Activated CD8-positive, alpha-beta memory T cell treated with anti-CD3 and anti-CD28 coated beads for 1 hour (primary cell): ENCODE measurements at places on chromosomes 16 and 17.

DNA sequence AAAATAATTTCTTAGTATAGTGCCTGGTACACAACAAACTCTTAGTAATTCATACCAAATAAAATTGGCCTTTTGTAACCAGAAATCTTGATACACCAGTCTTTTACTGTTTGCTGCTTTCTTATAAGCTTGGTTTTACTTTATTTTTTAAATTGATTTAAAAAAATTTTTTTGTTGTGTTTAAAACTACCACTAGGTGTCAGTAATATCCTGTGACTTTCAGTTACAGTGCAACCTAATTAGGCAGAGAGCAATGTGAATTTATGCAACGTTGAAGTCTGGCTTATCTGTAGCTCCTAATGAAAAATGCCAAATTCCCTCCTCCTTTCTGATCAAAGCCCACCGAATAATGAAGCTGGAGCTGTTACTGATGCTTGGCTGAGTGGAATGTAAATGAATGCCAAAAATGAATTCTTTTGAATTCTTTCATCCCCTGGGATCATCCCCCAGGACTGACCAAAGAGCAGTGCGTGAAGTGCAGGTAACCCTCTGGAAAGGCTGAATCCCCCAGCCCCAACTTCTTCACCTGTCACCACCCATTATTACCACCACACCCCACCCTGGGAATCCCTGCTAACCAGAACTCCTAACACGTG, 3.8 kb downstream of the ERCC4 start:
- DNase-seq = no peak

DNA sequence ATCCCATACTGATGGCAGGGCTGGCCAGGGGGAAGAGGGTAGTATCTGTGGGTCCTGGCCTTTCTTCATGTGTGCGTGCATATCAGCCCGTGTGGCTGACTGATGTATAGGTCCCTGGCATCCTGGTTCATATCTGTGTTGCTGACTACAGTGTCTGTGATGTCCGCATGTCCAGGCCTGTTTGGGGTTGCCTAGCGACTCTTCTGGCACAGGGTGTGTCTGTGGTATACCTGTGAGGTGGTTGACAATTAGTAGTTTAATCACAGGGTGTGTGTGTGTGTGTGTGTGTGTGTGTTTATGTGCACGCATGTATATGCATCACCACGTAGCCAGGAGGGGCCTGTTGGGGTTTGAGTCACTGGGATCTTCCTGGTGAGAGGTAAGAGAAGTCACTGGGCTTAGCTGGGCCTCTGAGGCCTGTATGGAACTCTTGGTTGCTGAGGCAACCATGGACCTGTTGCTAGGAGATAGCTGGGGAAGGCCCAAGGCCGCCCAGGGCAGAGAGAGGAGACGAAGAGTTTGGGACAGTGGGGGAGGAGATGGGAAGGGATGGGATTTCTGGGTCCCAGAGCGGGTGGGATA, 603 bp upstream of the TMEM95 start:
- no peak for DNase-seq

- no peak for DNase-seq
These were observed 133.0 kb upstream of the GSE1 start for GRCh38 chr16:85479972-85480726.

DNA sequence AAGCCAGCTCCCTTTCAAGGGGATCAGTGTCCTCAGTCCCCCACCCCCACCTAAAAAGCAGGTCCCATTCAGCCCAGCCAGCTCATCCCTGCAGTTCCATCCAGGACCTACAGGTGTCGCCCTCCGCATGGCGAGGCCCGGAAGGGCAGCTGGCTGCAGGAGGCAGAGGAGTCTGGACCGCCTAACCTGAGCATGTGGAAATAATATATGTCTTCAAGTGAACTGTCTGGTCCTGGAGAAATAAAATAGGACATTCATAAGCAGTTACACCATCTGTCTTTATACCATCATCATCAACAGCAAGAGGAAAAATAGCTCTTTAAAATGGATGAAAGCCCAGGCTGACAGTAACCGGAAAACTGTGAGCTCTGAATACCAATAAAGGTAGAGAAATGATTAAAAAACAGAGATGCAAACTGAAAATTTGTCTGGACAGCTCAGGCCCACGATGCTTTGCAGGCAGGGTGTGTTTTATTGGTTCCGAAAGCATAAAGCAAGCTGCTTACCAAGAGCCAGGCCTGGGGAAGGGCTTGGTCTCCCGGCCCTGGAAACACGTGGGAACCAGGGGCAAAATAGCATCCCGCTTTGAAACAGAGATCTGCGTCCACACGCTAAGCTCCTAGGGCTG, 215.2 kb downstream of the ZFHX3 start:
- DNase-seq = peak; percentile 48

DNA sequence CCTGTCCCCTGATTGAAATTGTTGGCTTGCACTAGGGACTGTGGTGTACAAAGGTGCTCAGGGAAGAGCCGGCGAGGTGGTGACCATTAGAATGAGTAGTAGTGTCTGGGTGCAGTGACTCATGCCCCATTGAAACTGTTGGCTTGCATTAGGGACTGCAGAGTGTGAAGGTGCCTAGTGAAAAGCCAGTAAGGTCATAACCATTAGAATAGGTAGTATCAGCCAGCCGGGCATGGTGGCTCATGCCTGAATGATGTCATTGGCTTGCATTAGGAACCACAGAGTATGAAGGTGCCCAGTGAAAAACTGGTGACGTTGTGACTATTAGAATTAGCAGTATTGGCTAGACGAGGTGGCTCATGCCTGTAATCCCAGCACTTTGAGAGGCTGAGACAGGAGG, 78.9 kb downstream of the ABCC6 start:
- no peak for DNase-seq

DNA sequence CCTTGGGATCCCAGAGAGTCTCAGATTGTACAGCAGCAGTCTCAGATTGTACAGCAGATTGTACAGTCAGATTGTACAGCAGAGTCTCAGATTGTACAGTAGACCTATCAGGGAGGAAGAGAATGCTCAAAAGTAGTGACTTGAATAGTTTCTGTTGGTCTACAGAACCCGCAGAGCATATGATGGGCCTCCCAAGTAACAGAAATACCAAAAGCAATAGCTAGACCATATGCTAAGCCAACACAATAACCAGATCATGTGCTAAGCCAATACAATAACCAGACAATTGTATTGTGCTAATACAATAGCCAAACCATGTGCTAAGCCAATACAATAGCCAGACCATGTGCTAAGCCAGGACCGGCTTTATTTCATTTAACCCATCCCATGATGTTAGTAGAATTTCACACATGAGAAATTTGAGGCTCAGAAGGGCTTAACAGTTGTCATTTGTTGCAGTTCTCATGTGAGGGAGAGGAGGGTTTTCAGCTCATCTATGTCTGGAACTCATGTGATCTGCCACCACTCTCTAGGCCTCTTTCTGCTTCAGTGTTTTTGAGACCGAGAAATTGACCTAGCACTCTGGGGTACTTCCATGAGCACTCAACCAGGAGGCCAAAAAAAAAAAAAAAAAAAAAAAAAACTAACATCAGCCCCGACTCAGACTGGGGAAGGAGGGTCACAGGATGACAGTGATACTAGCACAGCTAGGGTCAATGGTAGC, 144.0 kb downstream of the SOX9 start:
- no peak for DNase-seq

GRCh38 chr17:76867578-76868175, 527 bp upstream of the MGAT5B start:
- DNase-seq = no peak

GRCh38 chr17:6501359-6501758, 55.0 kb downstream of the PITPNM3 start:
- DNase-seq = no peak

DNA sequence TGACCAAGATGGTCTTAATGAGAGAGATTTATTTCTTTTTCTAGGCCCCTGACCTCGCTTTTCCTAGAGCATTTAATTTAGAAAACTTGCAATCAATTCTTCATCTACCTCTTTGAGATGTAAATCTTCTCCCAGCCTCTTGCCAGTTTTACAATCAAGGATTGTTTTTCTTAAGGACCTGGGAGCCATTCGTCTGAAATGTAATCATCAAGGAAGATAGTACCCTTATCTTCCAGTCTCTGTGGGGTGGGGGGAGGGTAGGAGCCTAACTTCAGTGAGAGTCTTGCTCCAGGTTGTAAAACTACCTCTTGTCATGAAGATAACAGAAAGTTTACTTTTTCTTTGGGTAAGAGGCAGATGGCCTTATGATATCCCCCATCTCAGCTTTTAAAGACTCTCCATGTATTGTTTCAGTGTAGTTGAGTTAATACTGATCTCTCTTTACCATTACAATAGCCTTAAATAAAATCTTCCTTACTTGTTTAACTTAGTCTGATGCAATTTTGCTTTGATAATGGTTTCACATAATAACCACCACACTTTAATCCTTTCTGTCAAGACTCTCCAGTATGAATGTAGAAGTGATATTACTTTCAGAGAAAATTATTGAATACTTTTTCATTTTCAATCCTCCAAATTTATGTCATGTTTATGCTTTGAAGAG, 110.2 kb upstream of the CPHXL start:
- no peak for DNase-seq

- no peak for DNase-seq
These were observed 16.6 kb upstream of the INPP5K start for GRCh38 chr17:1532836-1533602.

DNA sequence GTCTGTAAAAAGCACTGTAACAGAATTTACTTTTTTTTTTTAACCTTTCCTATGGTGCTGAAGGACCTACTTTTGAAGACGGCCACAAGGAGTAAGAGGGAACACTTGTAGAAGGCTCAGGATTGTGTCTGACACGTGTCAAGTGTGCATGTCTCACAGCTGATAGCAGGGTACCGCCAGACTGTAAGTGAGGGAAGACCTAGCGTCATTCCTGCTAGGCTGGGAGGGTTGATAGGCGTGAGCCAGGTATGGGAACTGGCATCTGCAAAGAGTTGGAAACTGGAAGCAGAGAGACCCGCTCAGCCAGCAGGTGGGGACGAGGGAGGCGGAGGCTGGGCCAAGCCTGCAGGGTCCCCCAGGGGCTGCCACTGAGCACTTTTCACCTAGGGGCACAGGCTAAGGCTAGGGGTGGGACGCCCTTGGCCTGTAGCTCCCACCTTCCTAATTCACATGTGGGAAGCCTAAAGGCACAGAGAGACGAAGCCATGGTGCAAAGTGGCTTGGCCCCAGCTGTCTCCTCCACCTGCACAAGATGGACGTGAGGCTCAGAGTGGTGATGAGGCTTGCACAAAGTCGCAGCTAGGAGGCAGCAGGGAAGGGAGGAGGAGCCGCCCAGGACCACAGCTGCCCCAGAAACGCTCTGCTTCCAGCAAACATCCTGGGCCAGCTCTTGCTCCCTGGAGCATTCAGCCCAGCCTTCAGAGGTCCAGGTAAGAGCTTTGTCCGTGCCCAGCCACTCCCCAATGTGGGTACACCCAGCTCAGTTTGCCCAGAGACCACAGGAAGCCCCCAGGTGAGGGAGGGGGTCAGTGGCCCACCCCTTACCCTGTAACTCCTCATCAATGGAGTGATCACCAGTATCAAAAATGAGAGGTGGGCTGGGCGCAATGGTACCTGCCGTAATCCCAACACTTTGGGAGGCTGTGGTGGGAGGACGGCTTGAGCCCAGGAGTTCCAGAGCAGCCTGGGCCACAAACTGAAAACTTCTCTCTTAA, 18.9 kb downstream of the VASN start:
- no peak for DNase-seq

GRCh38 chr17:70683936-70684335, 514.6 kb downstream of the KCNJ2 start:
- DNase-seq = no peak

DNA sequence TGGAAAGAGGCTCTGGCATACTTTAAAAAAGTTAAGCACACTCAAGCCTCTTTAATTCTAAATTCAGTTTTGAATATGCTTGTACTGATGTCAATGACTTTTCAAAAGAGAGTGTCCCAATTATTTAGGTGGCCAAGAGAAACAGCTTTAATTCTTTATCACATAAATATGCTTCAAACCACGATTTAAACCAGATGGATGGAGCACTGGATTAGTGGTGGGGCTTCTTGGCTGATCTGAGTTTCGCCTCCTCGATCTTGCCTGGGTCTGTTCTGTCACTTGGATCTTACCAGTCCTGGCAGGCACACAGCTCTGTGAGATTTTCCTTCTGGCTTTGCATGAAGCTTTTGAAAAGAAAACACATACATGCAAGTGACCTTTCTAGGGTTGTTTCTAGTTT, 467.8 kb downstream of the MAF start:
- DNase-seq = no peak

DNA sequence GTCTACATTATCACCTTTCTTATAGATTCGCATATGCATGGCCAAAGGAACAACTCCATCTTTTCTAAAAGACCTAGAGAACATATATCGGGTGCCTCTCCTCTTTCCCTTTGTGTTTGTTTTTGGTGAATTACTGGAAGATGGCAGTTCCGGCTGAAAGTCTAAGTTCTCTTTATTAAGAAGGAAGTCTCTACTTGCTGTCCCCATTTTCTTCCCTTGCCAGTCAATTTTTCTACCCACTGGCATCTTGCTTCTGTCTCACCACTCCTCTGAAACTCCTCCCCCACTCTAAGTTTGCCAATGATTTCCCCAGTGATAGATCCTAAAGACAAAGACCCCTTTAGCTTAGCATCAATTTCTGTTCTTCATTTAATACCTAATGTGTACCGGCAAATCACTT, 93.9 kb upstream of the CORO6 start:
- no peak for DNase-seq

DNA sequence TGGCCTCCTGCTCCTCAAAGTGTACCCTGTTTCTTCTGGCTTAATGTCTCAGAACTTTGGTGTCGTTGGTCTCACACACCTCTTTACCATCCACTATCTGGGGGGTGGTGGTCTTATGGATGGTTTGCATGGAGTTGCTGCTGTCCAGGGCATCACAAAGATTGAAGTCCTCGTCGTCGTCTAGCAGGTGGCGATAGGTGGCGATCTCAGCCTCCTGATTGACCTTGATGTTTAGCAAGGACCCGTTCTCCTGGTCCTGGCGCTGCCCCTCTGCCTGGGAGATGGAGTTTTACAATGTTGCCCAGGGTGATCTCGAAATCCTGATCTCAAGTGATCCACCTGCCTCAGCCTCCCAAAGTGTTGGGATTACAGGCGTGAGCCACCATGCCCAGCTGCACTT, 31.1 kb upstream of the HELZ start:
- DNase-seq = no peak
